Iris pigment epithelial cell (primary cell): ENCODE measurements at places on chromosomes 7 and 10.
A peak's percentile ranks its signal among the peaks of the same experiment; 100 is the strongest.

GRCh38 chr7:1210979-1211608, 21.6 kb upstream of the UNCX start:
- DNase-seq = no peak

- DNase-seq = no peak
Measured at GRCh38 chr10:17234431-17234945, 6.4 kb downstream of the VIM start.

- peak; percentile 54 for DNase-seq
Measured at GRCh38 chr7:42285383-42285824, 48.4 kb upstream of the GLI3 start.

DNA sequence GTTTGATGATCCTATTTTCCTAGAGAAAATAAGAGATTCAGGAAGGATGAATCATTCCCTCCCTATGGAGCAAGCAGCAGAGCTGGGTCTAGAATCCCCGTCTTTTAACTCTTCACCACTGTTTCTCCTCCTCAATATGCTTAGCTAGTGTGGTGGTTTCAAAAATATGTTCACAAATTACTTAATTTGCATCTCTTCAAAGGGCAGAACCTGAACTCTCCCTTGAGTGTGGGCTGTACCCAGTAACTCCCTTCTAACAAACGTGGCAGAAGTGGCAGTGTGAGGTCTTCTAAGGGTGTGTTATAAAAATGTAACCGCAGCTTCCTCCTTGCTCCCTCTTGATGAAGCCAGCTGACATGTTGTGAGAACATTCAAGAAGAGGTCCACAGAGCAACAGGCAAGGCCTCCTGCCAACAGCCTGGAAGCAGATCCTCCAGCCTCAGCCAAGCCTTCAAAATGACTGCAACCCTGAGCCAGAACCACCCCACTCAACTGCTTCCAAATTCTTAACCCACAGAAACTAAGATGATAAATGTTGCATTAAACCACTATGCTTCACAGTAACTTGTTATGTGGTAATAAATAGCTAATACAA, 36.6 kb downstream of the SRPK2 start:
- peak; percentile 91 for DNase-seq

DNA sequence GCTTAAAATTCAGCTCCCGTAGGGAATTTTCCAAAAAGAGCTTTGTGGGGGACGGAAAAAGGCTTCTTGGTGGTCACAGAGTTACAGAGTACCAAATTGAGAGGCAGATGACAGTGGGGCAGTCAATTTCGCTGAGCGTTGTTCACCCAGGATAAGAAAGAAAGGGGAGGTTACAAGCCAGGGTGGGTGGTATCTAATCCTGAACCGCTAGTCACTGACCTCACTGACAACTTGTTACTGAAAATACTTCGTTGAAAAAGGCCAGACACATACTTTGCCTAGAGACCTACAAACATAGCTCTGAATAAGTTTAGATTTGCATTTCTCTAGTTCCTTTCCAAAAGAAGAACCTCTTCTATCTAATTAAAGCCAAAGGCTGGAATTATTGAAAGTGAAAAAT, at the start of gene CTNNA3:
Gene CTNNA3 (minus strand): TSS at position 167 of the 400 bp plus-strand sequence.
- no peak for DNase-seq

DNA sequence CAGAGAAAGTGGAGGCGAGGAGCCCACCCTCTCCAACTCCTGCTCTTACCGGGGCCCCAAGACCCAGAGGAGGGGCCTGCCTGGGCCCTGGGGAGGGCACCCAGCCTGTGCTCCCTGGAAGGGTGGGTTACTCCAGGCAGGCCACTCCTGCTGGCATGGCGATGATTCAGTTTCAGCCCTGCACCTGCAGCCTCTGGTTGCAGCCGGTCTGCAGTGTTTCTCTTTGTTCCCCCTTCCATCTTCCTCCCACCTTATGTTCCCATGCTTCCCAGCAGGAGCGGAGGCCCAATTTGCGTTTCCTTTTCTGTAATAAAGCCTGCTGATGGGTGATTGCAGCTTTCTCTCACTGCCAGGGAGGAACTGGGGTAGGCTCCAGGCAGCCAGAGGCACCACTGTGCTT, 53.2 kb upstream of the FAM20C start:
- no peak for DNase-seq

DNA sequence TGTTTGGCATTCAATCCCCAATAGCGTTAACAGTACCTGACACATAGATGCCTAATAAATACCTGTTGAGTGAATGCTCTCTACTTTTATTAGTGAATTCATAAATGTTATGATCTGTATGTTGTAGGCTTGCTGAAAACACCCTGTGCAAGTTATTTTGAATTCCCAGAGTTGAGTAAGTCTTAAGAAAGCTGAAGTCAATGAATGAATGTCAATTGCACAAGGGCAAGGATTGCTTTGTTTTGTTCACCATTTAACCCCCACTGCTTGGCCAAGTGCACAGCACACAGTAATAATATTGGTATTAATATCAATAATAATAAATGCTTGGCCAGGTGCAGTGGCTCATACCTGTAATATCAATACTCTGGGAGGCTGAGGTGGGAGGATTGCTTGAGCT, 10.2 kb downstream of the CPA1 start:
- DNase-seq = peak; percentile 29

DNA sequence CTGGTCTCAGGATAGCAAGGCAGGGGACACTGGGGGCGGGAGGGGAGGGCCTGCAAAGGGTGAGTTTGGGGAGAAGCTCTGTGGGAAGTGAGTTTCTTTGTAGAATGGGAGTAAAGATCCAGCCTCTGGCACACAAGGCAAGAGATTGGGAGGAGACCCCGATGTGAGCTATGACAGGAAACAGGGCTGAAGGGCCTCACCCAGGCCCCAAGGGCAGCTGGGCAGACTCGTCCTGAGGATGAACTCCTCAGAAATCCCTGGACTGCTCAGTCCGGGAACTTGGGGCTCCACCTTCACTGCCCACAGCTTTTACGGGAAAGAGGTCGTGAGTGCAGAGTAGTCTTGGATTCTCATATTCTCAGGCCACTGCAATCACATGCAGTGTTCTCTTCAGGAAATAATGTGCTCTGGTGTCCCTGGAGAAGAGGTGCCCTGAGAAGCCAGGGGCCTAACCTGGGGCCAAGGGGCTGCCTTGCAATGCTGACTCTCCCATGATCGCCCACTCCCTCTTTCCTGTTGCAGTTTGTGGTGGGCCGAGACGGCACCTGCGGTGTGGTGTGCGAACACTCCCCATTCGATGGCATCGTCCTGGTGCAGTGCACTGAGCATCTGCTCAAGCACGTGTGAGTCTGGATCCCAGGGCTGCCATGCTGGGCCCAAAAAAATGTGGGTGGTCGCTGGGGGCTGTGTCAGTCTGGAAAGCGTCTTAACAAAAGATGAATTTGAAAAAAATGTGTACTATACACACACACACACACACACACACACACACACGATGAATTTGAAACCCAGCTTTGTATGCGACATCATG, 31.3 kb upstream of the C10orf53 start:
- no peak for DNase-seq

GRCh38 chr10:124497196-124497881, 35.7 kb downstream of the LHPP start:
- DNase-seq = no peak

- DNase-seq = no peak
Measured at GRCh38 chr10:74380795-74381194, 229.8 kb downstream of the ADK start.

DNA sequence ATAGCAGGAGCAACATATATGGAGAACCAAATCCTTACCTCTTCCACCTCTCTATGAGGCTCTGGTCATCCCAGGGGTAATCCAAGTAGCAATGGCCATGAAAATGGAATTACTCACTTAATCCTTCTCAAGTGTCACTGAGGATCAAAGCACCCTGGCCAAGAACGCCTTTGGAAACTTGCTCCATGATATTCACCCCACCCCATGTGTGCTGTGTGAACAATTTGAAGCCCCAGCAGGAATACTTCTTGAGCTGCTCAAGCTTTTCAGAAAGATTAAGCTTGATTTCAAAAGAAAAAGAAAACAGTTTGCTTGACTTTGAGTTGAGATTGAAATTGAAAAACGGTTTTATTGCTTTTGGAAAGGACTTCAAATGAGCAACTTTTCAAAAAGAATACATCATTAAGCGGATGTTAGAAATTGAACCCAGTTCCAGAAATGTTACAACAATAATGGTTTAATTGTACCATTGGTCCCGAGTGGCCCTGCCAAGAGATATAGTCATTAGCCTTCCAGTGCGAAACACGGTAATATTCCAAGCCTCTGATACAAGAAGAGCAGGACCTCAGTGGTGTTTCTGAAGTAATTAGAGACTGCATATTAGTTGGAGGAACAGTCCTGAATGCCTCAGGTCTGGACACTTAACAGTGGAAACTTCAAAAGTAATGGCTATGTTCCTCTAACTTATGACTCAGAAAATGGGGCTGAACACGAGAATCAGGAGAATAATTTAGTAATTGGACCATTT, 208.1 kb downstream of the NEBL start:
- no peak for DNase-seq

DNA sequence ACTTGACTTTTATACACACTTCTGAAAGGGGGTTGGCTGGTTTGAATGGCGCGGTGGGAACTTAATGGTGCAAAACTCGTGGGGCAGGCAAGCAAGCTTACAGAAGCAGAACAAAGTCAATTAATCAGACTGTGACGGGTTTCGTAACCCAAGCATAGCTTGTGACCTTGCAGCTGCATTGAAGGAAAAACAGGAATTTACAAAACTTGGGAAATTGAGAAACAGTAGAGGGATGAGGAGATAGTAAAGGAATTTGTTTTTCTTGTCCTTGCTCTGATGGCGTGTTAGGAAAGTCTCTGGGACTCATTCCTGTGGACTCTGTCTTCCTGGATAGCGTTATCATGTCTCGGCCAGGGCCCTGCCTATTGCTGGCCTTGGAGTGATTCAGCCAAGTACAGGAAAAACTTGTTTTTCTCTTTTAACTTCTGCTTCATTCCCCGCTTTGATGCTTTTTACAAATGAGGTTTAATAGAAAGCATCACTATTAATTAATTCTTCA, 220.0 kb upstream of the KCND2 start:
- DNase-seq = peak; percentile 93

DNA sequence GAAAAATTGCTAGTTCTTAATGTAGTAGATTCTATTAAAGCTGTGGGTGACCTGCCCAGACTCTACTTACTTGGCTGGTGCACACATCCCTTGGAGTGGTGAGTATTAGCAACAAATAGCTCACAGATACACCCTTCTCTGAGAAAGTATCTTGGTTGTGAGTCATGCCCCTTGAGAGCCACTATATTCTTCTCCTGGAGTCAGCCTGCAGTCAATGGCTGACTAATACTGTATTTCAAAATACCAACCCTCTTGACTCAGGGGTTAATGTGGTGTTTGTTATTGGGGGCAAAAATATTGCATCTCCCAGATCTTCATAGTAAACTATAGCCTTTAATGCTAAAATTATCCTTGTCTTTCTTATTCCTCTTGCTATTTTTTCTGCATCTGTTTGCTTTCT, 354.9 kb downstream of the BMPER start:
- DNase-seq = peak; percentile 93

- DNase-seq = no peak
Measured at GRCh38 chr10:122204691-122205489, 66.2 kb upstream of the BTBD16 start.

DNA sequence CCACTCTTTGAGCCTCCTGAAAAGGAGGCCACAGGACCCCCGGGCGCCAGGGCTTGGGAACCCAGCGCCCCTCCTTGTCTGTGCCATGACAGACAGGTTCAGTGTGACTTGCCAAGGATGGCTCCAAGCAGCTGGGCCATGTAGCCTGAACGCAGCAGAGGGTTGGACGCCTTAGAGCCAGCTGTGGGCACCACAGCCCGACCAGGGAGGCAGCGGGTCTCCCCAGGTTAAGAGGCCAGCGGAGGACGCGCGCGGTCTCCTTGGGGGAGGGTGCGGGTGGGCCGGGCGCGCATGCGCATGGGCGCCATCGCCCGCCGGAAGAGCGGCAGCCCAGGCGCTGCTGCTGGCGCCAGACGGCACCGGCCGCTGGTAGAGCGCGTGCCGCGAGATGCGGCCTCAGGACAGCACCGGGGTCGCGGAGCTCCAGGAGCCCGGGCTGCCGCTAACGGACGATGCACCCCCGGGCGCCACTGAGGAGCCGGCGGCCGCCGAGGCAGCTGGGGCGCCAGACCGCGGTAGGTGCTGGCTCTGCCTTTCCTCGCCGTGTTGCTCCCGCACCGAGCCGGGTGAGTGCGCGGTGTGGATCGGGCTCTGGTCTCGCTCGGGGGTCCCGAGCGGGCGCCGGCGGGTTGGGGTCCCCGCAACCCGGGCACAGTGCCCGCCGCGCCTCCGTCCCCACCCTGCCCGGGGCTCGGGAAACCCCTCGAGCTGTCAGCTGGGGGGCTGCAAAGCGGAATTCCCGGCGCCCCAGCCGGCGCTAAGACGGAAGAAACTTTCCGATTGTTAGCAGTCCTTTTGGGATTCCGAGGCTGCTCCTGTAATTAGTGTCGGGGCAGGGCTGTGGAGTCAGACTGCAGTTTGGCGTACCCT, at the start of gene SLC35G1:
Gene SLC35G1 (plus strand): TSS at position 333 of the 870 bp plus-strand sequence. CDS start 56 bp downstream, at position 389.
- peak; percentile 45 for DNase-seq

GRCh38 chr7:71511361-71511807, 379.4 kb downstream of the GALNT17 start:
- DNase-seq = no peak

DNA sequence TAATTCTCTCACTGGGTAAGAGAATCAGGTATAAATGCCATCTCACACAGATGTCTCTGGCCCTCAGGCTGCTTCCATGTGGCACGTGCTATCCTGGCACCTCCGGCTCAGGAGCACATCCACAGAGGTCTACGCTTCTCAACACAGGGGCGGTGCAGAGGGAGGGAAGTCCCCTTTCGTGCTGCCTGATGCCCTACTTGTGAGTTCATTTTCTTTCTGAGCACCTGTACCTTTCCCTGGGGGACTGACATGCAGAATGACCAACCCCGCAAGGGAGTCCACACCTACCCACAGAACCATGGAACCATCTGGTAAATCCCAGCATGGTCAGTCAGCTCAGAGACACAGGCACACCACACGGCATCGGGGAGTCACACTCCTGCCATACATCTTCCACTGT, 99.0 kb upstream of the SAMD8 start:
- no peak for DNase-seq

DNA sequence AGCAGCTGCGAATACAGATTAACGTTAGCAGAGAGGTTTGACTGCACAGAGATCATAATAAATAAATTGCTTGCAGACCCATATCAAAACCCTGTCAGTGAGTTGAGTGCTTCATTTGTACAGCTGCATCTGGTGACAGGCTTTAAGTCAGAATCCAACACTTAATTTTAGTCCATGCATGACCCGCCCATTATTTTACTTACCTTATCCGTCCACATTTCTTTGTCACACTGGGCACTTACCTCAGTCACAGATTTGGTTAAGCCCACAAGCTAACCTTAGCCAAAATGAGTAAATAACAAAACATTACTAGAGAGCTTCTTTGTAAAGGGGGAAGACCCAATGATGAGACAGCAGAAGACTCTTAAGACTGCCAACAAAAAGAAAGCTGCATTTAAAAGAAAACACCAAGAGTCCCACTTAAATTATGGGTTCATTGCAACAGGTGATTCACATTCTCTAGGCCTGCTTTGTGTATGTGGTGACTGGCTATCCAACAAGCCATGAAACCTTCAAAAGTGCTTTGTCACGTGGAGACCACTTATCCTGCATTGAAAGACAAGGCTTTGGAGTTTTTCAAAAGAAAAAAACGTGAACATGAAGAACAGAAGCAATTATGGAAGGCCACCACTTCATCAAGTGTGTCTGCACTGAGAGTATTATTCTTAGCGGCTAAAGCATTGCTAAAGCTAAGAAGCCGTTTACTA, 32.2 kb downstream of the PHTF2 start:
- no peak for DNase-seq
